ENCODE measurements at places on chromosomes 5 and 9.

- no peak for DNase-seq
These were observed 1.4 kb downstream of the TJP2 start for GRCh38 chr9:69175486-69175885.

DNA sequence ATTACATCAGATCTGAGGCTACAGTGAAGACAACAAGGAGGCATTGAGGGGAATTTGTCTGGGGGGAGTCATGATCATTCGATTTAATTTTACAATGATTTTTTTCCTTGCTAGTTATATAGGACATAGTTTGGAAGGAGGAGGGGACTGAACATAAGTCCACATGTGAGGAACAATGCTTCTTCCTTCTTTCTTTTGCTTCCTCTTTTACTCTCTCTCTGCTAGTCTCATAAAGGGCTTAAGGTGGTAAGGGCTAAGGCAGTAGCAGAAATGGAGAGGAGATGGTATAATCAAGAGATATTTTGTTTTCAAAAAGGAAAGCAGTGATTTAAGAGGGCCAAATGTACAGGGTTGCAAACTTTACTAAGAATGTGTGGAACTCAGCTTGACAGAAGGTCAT lies 64.3 kb downstream of the GRIN3A start:
- peak; percentile 16 for DNase-seq

DNA sequence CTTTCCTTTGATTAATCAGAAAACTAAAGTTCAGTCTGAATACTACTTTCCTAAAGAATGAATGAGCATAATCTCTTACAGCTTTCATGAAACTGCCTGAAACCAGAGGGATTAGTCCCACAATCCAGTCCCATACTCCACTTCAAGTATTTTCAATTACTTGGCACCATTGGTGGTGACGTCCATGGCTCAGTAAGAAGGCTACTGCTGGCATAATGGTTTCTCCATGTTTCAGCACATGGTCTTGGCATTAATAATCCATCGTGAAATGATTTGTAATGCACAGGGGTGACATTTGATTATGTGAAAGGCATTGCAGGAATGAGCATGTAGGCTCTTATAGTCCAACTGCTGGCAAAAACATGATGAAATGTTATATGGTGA lies 23.4 kb downstream of the LIX1 start:
- no peak for DNase-seq

DNA sequence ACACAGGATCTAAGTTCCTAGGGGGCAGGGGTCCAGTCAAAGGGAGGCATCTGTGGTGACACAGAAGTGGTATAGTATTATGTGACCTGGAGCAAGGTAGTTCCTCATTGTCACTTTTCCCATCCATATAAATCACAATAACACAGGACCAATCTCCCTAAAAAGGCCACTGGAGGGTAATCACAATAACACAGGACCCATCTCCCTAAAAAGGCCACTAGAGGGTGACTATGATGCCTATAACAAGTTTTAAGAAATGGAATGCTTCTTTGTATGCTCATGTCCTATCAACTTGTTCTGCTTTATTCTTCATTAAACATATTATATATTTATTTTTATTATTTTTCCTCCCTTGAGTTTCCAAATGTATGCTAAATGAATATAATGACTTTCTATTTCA lies 254.6 kb downstream of the ASTN2 start:
- peak; percentile 29 for DNase-seq

DNA sequence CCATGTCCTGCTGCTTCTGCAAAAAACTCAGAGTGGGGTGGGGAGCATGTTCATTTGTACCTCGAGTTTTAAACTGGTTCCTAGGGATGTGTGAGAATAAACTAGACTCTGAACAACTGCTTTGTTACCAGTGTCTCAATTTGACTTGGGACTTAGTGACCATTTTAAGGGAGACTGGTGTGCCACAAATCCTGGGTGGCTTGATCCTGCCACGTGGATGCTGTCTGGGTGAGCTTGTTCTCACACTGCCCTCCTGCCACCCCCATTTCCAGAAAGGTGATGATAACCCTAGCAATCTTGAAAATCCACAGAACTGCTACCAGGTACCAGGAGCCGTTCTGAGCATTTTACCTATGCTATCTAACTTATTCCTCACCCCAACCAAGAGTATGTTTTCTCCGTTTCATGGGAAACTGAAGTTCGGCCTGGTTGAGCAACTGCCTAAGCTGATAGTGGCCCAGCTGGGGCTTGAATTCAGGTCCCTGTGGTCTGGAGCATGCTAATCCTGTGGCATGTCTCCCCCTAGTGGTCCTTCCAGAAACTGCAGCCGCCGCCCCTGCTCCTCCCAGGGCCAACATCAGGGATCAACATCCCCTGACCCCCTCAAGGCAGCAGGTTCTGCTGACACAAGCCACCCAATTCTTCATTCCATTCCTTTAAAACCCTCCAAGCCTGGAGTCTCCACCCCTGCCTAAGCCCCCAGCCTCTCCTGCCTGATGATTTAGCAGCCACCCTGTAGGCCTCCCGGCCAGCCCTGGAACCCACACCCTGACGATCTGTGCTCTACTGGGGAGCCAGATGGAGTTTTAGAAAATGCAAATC lies 2.8 kb downstream of the IL3 start:
- peak; percentile 32 for DNase-seq

- DNase-seq, result no peak
These were observed 1006.4 kb upstream of the CTNND2 start for GRCh38 chr5:12910641-12911040.

DNA sequence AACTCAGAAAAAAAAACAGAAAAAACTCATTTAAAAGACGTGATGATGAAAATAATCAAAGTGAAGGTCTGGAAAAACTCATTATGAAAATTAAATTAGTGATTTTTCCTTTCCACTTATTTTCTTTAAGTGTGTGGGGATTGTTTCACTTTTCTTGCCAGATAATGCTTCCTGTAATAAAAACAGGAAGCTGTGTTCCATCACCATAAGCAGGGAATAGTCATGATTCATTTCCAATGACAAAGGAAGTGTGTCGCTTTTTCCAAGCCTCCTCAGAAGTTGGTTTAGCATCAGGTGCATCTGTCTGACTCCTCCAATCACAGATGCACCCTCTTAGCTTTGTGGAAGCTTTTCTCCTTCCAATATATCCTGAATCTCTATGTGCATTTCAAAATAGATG lies 2068.7 kb downstream of the MAT2B start:
- no peak for DNase-seq

DNA sequence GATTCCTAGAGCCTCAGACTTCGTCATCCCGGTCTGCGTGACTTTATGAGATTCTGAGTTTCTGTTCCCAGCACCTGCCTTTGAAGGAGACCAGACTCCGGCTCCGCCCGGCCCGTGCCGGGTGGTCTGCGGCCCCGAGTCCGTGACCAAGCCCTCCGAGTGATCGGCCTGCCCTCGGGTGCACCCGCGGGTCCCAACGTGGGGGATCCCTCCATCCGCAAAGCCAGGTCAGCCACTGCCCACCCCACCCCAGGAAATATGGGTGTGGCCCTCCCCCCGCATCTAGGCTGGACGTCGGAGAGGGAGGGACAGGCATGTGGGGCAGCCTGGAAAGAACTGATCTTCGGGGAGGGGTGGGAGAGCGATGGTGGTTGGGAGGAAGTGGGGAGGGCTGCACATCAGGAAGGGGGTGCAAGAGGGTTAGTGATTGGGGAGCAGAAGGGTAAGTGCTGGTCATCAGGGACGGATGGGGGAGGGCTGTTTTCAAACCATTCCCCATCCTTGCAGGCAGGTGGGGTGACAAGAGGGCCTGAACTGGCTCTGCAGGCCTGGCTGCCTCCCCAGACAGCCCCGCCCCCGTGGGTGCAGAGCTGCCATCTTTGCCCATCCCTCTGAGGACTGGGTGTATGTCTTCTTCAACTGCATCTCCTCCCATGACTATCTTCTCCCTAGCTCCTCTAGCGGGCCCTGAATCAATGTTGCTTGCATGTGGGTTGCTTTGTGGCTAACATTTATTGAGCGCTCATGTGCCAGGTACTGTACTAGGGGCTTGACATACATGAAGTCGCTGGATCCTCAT lies 747 bp downstream of the LRSAM1 start:
- peak; percentile 27 for DNase-seq

DNA sequence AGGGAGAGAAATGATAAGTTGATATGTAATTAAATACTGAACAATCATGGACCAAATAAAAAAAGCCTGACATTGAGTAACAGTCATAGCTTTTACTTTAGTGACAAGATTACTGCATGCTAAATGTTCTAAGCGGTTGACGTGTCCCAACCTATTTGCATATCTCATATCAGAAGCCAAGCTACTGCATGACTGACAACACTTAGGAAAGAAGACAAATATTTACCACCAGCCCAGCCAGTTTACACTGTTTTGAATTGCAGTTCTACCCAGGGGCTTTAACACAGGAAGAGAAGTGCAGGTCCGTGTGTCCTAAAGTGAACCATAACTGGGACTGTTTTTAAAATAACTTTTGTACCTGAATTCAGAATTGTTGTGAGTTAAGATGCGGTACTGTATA lies 219.9 kb downstream of the PRDM9 start:
- DNase-seq, result no peak

- no peak for DNase-seq
These were observed 292.0 kb upstream of the SMC2 start for GRCh38 chr9:103802068-103802467.

- DNase-seq, result no peak
These were observed 40.0 kb downstream of the HRH2 start for GRCh38 chr5:175697846-175698245.

All from globus pallidus (tissue), 1 donor.